Breast epithelium (tissue), 4 donors: ENCODE measurements at places on chromosomes 5 and 9. TPM values are rescaled to one million over a fixed set of nuclear protein-coding genes. Genes with fewer than 3 reads are reported as not detected.

DNA sequence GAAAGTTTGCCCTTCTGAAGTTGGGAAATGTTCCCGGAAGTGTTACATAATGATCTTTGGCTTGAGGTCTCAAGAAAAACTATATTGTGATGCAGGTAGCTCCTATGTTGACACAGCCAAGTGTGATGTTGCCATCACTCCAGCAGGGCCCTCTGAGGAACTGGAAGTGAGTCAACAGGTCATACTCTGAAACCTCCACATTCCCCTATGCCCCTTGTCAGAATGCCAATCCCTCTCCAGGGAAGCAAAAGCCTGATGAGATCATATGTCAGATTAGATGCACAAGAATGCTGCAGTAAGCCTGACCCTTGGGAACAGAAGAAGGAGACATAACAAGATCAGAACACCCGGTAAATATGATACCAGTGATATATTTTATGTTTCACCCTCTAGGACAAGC lies 66.8 kb upstream of the ITGA2 start:
- no peak overlapping the region for H3K27ac ChIP-seq
- no peaks in the 10 kb centered on the region for H3K27me3 ChIP-seq
- H3K4me1 ChIP-seq, result no peaks in the 10 kb centered on the region
- H3K36me3 ChIP-seq, result no peaks in the 10 kb centered on the region
- H3K4me3 ChIP-seq, result no peak overlapping the region
- DNase-seq, result no peak

- no peak overlapping the region for H3K27ac ChIP-seq
- H3K4me1 ChIP-seq, result peaks cover 3% of the 10 kb centered on the region
- H3K36me3 ChIP-seq, result no peaks in the 10 kb centered on the region
- no peaks in the 10 kb centered on the region for H3K27me3 ChIP-seq
- no peak for DNase-seq
Observed at GRCh38 chr5:172760959-172761358, 10.0 kb downstream of the DUSP1 start.

Gene NELFB
- 39.2 TPM for total RNA-seq

Gene FRMD3
- total RNA-seq, result 14.1 TPM

Gene NUTM2F
- total RNA-seq, result not detected

DNA sequence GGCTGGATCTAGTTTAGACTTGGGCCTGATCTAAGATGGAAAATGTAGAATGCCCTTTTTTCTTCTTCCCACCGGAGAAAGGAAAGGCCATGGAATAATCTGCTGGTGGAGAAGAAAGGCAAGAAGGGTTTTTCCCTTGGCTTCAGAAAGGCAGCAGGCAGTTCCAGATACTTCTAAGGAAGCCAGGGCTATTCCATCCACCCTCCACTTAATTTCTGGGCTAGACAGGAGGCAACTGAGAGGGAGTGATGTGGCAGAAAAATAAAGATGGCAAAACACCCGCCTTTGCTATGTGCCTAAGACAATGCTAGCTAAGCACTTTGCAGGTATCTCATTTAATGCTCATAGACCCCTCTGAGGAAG lies 9.9 kb downstream of the MYOZ3 start:
- no peaks in the 10 kb centered on the region for H3K27me3 ChIP-seq
- no peak overlapping the region for H3K4me3 ChIP-seq
- H3K27ac ChIP-seq, result no peak overlapping the region

Gene SGCD
- total RNA-seq, result 6.2 TPM

Gene KIF27
- total RNA-seq, result 16.1 TPM

DNA sequence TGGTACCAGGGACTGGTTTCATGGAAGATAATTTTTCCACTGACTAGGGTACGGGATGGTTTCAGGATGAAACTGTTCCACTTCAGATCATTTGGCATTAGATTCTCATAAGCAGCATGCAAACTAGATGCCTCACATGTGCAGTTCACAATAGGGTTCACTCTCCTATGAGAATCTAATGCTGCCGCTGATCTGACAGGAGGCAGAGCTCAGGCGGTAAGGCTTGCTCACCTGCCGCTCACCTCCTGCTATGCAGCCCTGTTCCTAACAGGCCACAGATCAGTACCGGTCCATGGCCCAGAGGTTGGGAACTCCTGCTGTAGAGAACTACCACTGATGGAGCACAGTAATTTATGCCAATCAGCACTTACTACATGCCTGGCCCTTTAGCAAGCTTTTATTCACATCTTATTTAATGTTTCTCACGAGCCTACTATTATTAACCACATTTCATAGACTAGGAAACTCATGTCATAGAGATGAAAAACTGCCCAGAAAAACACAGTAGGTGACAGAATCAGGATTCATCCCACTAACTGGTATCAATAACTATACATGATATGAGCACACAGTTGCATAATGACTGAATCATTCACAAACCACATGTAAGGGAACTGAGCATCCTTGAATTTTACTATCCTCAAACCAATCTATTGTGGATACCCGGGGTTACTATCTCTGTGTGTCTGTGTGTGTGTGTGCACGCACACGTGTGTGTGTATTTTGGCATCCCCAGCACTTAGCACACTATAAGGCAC lies 46.5 kb downstream of the SVEP1 start:
- H3K4me3 ChIP-seq, result no peak overlapping the region
- H3K36me3 ChIP-seq, result no peaks in the 10 kb centered on the region
- no peak overlapping the region for H3K27ac ChIP-seq
- no peaks in the 10 kb centered on the region for H3K4me1 ChIP-seq
- no peak for DNase-seq

DNA sequence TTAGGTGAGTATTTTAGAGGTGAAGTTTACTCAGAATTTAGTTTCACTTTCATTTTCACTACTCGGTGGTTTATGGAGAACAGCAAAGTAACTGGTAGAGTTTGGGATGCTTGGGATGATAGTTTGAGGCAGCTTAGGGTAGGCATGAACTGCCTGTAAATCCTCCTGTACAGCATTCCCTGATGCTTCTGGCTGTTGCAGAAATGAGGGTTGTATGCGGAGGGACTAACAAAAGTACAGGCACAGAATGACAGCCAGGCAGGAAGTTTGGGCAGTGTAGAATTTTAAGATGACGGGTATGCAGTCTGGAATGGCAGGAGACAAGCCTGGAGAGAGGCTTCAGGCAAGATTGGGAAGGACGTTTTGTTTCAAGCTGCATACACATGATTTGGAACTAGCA lies 48.0 kb upstream of the FAM120AOS start:
- H3K27me3 ChIP-seq, result no peaks in the 10 kb centered on the region
- peaks cover 9% of the 10 kb centered on the region for H3K4me1 ChIP-seq
- H3K27ac ChIP-seq, result peak overlapping the region; percentile 73
- no peaks in the 10 kb centered on the region for H3K36me3 ChIP-seq
- DNase-seq, result no peak
- H3K4me3 ChIP-seq, result peak overlapping the region; percentile 30

DNA sequence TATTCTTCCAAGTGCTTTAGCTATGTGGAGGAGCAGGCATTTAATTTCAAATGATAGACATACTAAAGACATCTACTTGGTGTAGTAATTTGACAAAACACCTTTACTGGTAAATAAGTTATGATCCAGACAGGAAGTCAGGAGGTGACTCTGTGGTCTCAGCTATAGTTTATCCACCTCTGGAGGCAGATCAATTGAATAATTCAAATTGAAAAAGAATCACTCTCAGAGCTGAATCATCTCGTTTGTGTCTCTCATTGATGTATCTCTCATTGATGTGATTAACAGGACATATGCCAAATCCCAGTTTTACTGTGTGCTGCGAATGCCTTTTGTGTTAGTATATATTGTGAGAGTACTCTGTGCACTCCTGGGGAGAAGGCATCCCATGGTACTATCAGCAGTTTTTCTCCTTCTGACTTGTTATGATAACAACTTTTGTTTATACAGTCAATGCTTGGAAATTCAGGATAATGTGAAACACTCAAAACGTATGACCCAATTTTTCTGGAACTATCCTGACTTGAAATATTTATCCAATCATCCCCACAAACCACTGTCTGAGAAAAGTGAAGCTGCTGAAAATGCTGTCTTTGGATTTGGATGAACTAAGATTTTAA lies 48.5 kb upstream of the DAB2 start:
- no peaks in the 10 kb centered on the region for H3K27me3 ChIP-seq
- H3K4me1 ChIP-seq, result no peaks in the 10 kb centered on the region
- H3K36me3 ChIP-seq, result no peaks in the 10 kb centered on the region
- H3K27ac ChIP-seq, result peak overlapping the region; percentile 26
- no peak overlapping the region for H3K4me3 ChIP-seq

Gene MOB3B
- 12.8 TPM for total RNA-seq

DNA sequence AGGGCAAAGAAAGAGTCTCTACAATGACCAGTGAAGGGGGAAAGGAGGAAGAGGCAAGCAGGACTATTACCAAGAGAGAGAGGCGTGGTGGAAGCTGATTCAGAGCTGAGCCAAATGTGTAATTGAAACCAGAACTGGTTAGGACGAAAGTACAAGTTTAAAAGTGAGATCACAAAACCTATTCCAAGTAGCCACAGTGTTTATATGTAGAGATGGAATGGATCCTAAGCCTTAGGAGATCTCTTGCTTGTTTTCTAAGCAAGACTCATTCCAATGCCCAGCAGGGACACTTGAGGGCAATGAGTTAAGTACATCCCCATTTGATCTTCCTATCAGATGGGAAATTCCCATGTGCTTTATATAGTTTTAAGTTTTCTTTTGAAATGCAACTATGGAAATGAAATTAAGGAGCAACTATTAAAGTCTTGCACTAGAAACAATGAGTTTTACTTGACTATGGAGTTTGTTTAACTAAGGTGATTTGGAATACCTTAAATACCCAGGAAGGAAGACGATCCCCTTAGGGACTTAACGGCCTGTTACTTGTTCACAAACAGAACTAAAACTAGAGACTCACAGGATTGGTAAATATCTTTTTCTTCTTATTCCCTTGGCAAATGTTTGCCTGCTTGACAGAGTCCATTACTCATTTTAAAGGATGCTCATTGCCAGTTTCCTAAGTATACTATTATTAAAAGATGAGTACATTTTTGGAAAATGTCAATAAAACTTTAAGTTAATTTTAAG lies 51.1 kb upstream of the SNX2 start:
- H3K27me3 ChIP-seq, result no peaks in the 10 kb centered on the region
- no peak overlapping the region for H3K4me3 ChIP-seq
- no peak for DNase-seq
- no peak overlapping the region for H3K27ac ChIP-seq
- H3K36me3 ChIP-seq, result no peaks in the 10 kb centered on the region
- H3K4me1 ChIP-seq, result peaks cover 9% of the 10 kb centered on the region

- H3K4me3 ChIP-seq, result no peak overlapping the region
- no peak for DNase-seq
- H3K27ac ChIP-seq, result no peak overlapping the region
Observed at GRCh38 chr9:29773676-29774075, 2200.4 kb upstream of the C9orf72 start.

GRCh38 chr5:27810458-27810857 lies 772.1 kb upstream of the CDH9 start:
- no peaks in the 10 kb centered on the region for H3K4me1 ChIP-seq
- H3K27ac ChIP-seq, result no peak overlapping the region
- DNase-seq, result no peak
- no peak overlapping the region for H3K4me3 ChIP-seq
- H3K27me3 ChIP-seq, result no peaks in the 10 kb centered on the region
- no peaks in the 10 kb centered on the region for H3K36me3 ChIP-seq

DNA sequence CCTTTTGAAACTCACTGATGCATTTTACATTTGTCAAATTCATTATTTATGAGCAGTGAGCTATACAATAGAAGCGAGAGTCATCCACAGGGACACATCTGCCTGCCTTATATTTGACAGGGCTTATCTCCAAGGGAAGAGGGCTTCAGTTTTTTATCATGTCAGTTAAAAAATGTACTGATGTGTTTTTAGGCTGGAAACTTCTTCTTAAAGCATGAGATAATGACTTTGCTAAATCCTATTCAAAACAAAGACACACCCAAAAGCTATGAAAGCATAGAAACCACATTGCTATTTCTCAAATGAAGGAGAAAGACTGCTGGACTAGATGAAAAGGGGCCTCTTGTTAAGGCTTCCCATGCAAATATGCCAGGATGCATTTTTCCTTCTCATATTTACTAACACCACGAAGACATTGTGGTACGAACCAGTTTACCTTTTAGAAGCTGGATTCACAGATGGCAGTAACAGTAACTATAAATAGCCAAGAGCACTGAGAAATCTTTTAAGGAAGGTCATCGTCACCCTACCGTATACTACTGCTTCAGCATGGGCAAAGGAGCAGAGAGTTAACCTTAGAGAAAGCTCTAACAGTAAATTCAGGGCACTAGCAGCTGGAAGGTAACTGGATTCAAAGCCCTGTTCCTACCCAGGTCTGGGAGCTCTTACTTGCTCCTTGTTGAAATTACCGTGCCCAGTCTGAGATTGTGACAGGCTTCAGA lies 86.3 kb upstream of the IFNK start:
- H3K4me1 ChIP-seq, result no peaks in the 10 kb centered on the region
- no peaks in the 10 kb centered on the region for H3K36me3 ChIP-seq
- no peaks in the 10 kb centered on the region for H3K27me3 ChIP-seq
- H3K4me3 ChIP-seq, result no peak overlapping the region

- H3K4me3 ChIP-seq, result no peak overlapping the region
- DNase-seq, result no peak
- no peaks in the 10 kb centered on the region for H3K4me1 ChIP-seq
- no peaks in the 10 kb centered on the region for H3K27me3 ChIP-seq
Observed at GRCh38 chr9:91786132-91786896, 163.7 kb downstream of the ROR2 start.

- no peak overlapping the region for H3K4me3 ChIP-seq
- no peak for DNase-seq
- no peaks in the 10 kb centered on the region for H3K4me1 ChIP-seq
- H3K27me3 ChIP-seq, result no peaks in the 10 kb centered on the region
Observed at GRCh38 chr9:86262492-86262891, 3.0 kb upstream of the C9orf153 start.

Gene ABLIM3
- total RNA-seq, result 61.9 TPM

GRCh38 chr9:6024035-6024554 lies 8.7 kb upstream of the RANBP6 start:
- no peaks in the 10 kb centered on the region for H3K36me3 ChIP-seq
- no peak overlapping the region for H3K4me3 ChIP-seq
- H3K27ac ChIP-seq, result no peak overlapping the region
- no peaks in the 10 kb centered on the region for H3K4me1 ChIP-seq
- no peaks in the 10 kb centered on the region for H3K27me3 ChIP-seq
- DNase-seq, result no peak

DNA sequence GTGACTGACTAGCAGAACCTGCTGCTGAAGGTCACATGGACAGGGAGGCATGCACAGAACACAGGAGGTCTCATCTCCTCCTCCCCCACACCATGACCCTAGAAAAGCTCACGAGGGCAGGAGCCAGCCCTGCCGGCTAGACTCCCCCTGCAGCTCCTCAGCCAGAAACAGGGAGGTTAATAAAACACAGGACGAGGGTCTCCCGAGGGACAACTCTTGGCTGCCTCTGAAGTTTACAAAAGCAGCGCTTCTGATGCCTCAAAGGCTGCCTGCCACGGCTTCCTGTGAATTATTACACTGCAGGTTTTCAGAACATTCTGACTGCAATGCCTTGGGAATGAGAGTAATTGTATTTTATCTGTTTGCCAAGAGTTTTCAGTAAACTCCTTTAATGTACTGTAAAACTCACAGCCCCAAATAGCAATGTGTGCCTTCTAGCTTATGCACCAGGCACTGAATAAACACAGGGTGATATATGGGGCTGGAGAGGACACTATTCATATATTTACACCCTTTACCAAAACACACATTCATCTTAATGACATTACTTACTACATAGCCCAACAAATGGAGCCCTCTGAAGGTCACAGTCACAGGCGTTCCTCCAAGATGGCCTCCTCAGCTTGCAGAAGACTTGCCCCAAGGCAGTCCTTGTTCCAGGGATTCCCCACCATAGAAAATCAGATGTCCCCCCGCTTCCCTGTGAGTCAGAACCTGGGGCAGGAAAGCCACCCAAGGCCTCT lies 83.7 kb downstream of the C5orf15 start:
- no peaks in the 10 kb centered on the region for H3K36me3 ChIP-seq
- H3K27ac ChIP-seq, result no peak overlapping the region
- no peaks in the 10 kb centered on the region for H3K27me3 ChIP-seq
- no peak overlapping the region for H3K4me3 ChIP-seq
- no peaks in the 10 kb centered on the region for H3K4me1 ChIP-seq
